ENCODE measurements at places on chromosomes 2 and 18. TPM values are rescaled to one million over a fixed set of nuclear protein-coding genes. Genes with fewer than 3 reads are reported as not detected.

IL18R1 gene
- total RNA-seq = 15.7 TPM

NFATC1 gene
- 56.1 TPM for total RNA-seq

KCNK3 gene
- total RNA-seq = 3.2 TPM

PRKAG3 gene
- not detected for total RNA-seq

ENOSF1 gene
- total RNA-seq = 96.8 TPM

LYPD1 gene
- 0.54 TPM for total RNA-seq

GAL3ST2 gene
- not detected for total RNA-seq

SCN3A gene
- 13.9 TPM for total RNA-seq

FN1 gene
- 39.1 TPM for total RNA-seq

RETSAT gene
- 18.8 TPM for total RNA-seq

MYO7B gene
- total RNA-seq = 55.7 TPM

GRCh38 chr18:11665587-11665986, 23.5 kb upstream of the GNAL start:
- no peak for DNase-seq

DNA sequence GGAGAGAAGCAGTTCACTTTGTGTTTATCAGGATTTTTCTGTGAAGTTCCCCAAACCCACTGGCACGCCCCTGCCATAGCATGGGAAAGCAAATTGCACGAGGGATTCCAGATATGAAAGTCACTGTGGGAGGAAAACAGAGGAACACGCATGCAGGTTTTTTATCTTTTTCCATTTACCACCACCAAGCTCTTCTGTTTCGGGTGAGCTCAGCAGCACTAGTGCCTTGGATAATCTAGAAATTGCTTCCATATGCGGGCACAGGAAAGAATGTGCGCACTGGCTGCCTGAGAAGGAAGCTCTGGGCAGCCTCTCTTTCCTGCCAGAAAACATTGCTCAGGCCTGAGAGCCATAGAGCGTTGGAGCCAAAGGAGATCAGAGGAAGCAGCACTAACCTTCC, 65.9 kb upstream of the WIPF1 start:
- DNase-seq = no peak

DNA sequence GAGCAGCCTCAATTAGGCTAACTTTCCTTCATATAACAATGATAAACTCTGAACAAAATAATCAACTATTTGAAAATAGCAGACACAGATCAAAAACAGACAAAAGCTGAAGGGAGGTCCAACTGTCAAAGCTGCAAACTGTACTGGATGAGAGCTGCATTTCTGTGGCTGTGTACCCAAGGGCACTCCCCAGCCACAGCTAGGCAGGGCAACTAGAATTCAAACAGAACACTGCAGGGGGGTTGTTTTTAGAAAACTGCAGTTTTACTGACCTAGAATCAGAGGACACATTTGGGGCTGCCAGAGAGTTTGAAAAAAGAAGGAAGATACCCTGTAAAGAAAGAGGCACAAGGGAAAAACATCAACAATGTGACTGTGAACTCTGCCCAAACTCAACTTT, 56.8 kb downstream of the SMAD2 start:
- DNase-seq = no peak

- no peak for DNase-seq
Measured at GRCh38 chr2:158567208-158567607, 110.5 kb downstream of the PKP4 start.

DNA sequence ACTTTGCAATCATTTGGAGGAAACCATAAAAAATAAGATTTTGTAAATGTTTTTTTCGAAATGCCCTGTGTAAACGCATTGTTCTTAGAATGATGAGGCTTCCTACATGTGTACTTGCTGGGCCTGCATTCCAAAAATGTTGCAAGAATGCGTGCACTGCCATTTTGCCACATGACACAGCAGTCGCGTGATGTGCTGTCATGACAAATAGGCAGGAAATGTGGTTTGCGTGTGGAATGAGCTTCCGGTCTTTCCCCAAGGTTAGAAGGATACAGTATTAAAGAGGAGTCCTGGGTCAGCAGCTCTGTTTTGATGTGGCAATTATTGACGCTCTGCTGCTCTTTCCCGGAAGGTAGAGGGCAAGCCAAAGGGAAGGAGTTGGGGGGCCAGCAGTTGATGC, 18.1 kb upstream of the SERPINB2 start:
- DNase-seq = no peak

- DNase-seq = no peak
Measured at GRCh38 chr2:135663148-135663700, 78.4 kb upstream of the UBXN4 start.

GRCh38 chr18:5914951-5915350, 19.6 kb upstream of the TMEM200C start:
- no peak for DNase-seq

DNA sequence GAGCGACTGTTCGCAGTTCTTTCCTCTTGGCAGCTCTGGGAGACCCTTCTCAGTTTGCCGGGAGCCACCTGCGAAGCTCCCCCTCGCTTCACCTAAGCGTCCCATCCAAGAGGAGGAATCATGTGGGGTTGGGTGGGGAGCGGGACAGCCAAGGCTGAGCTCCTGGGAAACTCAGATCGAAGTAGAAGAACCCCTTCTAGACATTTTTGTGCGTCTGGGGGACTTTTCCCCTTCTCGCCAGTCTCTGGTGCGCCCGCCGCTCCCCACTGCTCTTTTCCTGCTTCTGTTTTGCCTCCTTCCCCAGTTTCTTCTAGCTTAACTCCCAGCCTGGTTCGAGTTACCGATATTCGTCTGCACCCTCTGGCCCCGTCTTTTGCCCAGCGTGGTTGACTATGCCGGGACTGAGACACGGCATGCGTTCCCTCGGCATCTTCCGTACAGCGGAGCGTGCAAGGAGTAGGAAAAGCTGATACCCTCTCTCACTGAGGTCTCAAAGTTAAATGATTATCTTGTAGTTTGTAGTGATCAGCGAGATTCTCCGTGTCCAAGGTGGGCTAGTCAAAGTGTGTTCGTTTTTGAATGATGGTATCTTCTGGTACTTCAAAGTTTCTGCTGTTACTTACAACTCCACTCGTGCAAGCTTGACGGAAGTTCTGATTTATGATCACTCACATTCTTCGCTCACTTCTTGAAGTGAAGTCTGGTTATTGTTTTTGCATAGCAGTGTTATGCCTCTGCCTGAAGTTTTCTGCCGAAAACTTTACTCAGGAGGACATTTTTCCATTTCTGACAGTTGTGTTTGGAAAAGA, 664 bp downstream of the CAMKMT start:
- DNase-seq = peak; percentile 85

DNA sequence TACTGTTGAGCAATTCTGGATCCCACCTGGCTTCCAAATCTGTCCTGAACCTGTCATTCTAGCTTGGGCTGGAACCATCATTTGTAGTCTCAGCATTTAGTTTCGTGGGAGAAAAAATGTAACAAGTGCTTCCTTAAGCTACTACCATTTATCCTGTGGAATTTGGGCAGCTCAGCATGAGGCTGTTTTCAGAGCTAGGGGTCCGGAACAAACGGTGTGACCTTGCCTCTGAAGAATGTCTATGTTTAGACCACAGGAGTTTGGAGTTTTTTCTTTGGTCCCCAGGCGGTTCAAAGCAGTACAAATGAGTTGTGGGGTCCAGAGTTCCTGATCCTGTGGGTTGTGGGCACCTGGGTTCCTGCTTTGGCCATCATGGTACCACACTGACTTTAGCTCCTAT, 59.1 kb upstream of the TMEM178A start:
- DNase-seq = no peak

GRCh38 chr2:69674316-69674670, 30.8 kb upstream of the AAK1 start:
- DNase-seq = no peak

DNA sequence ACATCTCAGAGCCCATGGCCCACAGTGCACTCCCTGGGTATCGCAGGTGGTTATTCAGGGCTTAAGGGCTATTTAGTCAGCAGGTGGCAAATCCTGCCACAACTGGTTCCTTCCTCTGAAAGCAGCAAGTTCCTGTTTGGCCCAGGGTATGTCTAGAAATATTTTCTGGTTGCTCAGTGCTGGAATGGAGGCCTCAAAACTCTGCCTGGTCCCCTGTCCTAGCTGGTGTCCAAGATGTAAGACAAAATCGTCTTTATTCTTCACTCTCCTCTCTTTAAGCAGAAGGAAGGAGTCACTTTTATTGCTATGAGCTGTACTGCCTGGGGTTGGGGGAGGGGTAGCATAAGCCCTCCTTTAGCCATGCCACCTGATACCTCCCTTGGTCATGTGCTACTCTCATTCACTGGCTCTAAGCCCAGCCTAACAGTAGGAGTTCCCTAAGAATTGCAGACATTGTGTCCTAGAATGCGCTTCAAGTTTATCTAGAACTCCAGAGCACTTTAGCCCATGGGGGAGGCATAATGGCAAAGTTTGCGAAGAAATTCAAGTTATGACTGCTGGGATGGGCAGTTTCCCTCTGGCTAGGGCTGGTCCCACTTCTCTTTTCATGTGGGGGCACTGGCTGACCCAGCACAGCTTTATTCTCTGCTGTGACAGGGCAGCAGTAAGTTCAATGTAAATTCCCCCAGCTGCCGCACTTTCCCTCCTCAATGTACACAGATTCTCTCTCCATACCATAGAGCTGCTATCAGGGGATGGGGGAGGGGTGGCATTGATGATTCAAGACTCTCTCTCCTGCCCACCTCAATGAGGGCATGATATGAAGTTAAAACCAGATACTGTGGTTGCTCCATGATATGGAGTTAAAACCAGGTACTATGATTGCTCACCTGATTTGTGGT, 27.1 kb upstream of the CWC22 start:
- DNase-seq = no peak

GRCh38 chr18:23921716-23922285, 92.8 kb upstream of the TTC39C start:
- DNase-seq = no peak

GRCh38 chr2:237124820-237125219, 39.1 kb downstream of the COPS8 start:
- no peak for DNase-seq

- DNase-seq = no peak
Measured at GRCh38 chr2:174446531-174446930, 40.3 kb downstream of the GPR155 start.

GRCh38 chr18:45317948-45318640, 297.2 kb upstream of the SLC14A2 start:
- no peak for DNase-seq

- DNase-seq = no peak
Measured at GRCh38 chr18:32552421-32553030, 81.8 kb upstream of the GAREM1 start.

DNA sequence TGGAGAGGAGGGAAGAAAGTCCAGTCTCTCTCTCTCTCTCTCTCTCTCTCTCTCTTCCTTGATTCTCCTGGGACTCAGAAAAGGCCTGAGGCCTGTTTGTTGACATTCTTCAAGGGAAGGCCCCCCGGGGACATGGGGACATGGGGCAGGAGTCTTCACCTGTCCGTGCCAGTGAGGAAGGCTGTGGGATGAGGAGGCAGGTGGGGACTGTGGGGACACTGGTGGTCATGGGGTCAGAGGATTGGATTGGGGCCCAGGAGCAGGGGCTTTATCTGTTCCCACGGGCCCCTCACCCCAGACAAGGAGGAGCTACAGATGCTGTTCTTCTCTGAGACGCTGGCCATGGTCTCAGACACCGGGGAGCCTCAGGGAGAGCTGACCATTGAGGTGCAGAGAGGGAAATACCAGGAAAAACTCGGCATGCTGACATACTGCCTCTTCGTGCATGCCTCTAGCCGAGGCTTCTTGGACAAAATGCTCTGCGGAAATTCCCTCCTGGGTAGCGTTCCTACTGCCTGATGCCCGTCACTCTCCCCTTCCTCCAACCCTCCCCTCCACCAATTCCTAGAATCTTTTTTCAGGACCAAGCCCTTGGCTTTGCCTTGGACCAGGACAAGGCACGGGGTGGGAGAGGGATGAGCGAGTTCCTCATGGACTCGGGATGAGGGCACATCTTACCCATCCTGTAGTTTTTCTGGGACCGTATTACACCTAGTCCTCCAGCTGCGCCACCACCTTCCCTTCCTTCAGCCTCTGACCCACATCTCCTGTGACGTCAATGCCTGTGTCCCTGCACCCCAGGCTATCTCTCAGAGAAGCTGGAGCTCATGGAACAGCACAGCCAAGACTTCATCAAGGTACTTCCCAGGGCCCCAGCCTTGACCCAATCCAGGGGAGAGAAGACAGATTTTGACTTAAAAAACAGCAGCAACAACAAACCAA, 850 bp downstream of the CATIP start:
- DNase-seq = peak; percentile 55

DNA sequence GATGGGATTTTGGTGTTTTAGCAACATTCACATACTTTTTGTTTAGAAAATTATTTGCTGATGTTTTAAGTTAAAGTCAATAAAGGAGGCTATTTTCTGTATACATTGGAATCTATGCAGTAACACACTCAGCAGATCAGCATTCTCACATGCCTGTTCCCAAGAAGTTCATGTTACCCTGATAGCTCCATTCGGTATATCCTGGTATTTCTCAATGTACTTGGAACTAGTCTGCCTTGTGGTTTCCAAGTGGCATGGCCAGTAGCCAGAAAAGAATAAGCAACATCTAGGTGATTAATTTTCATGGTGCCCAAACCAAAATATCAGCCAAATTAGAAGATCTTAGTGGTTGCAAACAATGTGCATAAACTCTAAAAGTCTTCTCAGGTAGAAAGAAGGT, 5.2 kb upstream of the NCAPH start:
- no peak for DNase-seq

DNA sequence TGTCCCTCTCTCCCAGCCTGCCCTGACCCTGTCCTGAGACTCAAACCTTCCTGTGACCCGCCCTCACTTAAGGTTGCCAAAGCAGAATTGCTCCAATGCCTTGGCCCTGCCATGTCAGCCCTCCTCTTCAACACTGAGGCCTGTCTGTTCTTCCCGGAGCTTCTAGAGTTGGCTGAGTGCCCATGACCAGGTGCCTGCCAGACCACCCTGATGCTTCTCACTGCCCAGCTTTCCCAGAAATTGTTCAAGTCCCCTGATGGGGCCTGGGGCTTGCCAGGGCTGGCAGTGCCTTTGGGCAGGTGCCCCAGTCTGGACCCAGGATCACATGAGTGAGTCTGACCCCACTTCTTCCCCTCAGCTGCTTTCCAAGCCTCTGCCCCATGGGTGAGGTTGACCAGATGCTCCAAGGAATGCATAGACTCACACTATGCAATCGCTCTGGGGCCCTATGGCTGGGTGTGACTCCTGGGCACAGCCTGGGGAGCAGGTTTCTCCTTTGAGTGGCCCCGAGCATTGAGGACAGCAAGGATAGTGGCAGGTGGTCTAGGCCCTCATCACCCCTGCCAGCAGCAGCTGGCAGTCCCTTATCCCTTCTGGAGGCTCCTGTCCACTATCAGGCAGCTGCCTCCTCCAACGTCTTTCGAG, 3.1 kb upstream of the INPP5D start:
- peak; percentile 55 for DNase-seq

DNA sequence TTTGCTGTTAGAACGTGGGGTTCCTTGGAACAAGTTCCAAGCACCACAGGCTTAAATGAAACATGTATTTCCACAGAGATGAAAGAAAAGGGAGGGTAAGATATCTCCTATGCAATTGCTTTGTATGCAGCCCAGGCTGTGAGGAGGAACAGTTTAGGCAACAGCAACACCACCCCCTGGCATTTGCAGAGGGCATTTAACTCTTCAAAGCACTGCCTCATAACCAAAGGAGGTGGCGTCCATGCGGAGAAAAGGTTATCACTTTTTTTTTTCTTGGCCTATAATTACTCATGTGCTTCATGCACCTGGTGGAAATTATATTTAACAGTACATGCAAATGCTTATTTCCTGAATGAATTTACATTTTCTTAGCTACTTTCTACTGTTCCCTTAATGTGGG, 286.0 kb downstream of the LPIN1 start:
- DNase-seq = no peak

GRCh38 chr18:51235009-51235789, 37.7 kb upstream of the MEX3C start:
- no peak for DNase-seq

- no peak for DNase-seq
Measured at GRCh38 chr18:59202258-59202820, 17.6 kb upstream of the GRP start.
